ENCODE measurements at places on chromosomes 13 and 19.

DNA sequence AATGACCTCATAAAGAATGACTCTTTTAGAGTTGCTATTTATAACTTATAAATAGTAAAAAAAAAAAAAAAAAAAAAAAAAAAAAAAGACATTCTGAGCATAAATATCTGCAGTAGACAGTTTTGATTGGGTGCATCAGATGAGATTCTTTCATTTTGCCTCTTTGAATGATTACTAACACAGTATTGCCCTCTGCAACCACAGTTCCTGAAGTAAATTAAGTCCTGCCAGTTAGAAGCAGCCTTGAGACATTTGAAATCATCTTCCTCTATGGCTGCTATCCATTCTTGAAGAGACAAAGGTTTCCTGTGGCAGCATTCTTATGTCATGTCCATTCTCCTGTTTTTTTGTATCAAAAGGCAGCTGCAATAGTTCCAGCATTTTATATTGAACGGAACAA is 892.4 kb upstream of the MIR17HG start:
- no peak for DNase-seq

DNA sequence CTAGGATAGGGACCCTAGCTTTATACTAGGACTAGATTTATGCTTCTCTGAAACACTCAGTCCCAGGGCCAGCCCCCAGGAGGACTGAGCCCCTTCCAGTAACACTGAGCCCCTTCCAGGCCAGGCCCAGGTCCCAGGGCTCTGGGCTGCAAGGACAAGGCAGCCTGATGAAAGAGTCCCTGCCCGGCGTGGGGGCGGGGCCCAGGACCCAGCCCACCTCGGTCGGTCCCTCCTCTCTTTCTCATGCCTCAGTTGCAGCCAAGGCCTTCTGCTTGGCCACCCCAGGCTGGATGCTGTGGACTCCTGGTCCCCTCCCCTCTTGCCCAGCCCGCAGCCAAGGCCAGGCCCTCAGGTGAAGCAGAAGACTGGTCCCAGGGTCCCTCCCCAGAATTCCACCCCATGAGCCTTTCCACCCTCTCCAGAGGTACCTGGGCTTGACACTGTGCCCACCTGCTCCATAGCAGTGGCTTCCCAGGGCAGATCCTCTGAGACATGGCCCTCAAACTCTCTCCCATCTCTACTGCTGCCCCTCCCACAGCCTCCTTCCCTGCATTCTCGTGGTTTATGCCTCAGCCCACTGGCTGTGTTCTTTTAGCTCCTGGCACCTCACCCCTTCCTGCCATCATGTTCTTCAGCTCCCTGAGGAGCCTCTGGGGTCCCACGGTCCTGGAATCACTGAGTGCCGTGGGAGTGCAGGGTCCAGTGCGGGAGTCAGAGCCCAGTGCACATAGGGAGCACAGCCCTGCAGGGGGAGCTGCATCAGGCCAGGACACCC is 53.6 kb upstream of the C1QTNF9B start:
- DNase-seq: no peak

GRCh38 chr13:50787316-50788195 is 55.9 kb downstream of the DLEU7 start:
- no peak for DNase-seq

DNA sequence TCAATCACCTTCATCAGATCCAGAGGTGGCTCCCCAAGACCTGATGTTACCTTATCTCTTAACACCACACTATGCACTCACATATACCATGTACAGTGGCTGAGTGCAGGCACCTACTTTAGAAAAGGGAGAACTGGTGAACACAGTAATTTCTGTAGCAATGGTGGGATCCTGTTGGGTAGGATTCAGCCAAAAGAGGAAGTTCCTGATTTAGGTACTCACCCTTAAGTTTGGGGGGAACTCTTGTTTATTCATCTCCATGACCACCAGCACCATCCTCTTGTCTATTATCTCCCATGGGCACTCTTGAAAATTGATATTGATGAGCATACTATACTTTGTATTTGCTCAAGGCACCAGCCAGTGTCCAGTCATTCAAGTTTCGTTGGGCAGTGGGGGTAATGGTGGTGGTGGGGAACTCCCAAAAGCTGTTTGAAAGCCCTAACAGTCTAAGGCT is 324.4 kb downstream of the LMO7 start:
- no peak for DNase-seq

DNA sequence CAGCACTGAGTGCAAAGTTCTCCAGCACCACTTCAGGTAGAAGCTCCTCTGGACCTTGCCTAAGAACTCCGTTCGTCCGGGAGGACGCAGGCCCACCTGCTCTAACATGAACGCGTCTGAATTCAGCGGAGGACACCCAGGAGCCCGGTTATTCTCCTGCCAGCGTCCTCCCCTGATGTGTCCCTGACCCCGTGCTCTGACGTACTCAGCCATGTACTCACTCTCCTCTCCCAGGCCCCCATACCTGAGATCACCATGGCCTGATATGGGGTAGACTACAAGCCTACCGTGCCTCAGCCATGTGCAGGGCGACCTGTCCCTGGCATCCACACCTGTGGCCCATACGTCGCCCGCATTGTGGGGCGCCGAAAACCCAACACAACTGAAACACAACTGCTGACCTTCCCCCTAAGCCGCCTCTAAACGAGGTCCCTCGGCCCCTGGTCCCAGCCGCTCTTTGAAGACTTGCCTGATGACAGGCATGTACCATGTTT is 744 bp upstream of the ZNF584 start:
- DNase-seq: no peak

GRCh38 chr13:109874484-109875454 is 88.4 kb upstream of the IRS2 start:
- DNase-seq: no peak

DNA sequence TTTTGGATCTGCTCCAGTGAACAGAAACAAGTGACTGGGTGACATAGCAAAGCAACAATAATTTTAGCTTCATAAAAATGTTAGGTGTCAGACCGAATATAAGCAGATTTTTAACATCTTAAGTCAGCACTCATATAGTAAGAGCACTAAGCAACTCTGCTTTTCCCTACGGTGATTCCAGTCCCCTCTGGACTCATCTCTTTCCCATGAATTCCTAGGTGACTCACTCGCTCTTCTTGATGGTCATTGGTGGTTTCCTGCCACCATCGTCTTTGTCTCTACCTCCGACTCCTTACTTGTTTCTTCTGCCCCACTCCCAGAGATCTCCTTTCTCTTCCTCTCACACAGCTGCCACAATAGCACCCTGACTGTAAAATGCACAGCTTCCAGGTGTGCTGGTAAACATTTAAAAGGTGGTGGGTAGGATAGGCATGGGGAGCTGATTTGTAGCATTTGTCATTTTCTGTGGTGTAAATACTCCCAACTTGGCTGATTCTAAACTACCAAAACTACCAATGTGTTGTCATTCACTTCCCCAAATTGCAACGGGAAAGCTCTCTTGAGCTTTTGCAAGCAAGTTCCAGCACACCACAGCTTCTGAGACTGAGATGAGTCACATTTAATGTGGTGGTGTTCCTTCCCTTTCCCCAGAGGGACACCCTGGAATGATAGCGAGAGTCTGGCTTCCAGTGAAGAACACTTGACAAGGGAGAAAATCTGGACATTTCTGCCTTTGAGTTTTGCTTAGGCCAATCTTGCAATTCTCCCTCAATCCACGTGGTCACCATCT is 42.8 kb upstream of the CLDN10 start:
- no peak for DNase-seq

DNA sequence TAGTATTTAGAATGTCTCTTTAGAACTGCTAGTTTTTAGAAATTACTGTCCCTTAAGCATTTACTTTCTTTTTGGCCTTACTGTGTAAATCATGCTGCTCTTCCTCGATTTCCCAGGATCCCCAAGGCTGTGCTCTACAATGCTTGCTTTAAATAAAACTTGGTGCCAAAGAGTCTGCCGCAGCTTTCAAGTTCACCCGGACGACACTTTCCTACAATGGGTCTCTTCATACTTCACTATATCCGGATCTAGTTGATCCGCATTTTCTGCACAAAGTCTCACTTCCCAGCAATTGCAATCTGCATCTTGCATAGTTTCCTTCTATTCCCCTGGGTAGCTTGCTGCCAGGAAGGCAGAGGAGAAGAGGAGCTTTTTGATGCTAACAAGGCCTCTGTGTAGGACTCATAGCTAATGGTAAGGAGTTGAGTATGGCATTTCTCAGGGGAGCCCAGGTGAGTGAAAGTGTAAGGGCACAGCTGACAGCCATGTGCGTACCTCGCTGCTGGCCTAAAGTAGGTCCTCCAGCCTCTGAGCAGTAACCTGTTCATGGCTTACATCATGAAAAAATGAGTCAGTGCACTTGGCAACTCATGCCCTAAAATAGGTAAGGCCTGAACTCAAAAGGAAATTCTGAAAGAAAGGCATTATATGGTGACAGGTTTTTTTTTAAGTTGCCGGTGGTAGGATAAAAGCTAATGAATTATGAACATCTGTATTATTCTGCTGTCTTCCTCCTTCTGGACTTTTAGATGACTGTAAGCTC is 101.6 kb downstream of the ENOX1 start:
- no peak for DNase-seq

DNA sequence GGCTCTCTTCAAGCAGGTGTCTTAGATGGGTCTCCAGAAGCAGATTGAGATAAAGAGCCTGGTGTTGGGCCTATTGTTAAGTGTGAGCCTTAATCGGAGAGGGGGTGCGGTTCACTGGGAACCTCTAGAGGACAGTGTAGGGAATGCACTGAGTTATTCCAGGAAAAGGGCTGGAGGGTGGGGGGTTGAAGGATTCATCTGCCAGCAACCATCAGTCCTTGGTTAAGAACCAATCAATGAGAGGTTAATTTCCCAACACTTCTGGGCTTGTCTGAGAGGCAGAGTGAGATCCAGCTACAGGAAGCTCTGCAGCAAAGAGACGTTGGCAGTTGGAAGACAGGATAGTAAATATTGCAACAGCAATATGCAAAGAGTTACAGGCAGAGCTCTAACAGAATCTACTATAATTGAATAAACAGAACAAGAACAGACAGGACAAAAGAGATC is 28.7 kb downstream of the CYP4F2 start:
- DNase-seq: peak; percentile 26
